ENCODE measurements at places on chromosomes 3 and 15.

DNA sequence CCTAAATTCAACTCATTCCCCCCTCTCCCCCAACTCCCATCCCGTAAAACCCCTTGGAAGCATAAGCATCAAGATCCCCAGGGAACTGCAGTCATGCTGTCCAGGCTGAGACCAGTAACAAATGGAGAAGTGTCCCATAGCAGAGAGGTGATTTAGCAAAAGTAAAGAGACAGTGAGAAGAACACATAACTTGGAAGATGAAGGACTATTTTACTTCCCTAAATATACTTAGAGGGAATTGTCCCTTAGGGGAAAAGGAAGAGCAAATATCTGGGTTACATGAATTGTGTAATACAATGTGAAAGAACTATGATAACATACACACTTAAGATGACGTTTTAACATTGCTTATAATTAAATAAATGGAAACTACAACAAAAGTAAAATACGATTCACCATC is 61.6 kb upstream of the LRRFIP2 start:
- no peak for DNase-seq

DNA sequence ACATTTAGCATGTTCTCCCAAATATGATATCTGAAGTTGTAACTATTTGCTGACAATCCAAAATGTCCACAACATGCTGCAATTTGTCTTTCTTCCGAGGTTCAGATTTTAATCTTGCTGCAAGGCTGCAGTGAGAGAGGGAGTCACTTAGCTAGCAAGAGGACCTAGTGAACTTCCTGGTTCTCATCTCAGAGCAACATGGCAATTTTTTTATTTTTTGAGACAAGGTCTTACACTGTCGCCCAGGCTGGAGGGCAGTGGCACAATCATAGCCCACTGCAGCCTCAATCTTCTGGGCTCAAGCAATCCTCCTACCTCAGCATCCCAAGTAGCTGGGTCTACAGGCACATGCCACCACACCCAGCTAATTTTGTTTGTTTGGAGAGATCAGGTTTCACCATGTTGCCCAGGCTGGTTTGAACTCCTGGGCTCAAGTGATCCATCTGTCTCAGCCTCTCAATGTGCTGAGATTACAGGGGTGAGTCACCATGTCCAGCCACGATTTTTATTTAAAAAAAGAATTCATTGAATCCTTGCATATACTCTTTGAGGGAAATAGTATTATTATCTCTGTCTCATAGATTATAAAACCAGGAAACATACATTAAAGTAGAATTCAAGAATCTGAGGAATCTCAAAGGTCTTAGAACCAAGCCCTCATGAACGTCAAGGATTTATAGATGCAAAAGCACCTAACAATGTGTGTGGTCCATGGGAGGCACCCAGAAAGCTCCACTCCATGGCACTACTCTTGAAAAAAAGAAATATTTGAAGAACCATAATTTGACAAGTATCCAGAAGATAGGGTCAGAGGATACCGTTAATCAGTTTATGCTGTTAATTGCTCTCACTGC is 9.1 kb downstream of the HDC start:
- DNase-seq = peak; percentile 60

DNA sequence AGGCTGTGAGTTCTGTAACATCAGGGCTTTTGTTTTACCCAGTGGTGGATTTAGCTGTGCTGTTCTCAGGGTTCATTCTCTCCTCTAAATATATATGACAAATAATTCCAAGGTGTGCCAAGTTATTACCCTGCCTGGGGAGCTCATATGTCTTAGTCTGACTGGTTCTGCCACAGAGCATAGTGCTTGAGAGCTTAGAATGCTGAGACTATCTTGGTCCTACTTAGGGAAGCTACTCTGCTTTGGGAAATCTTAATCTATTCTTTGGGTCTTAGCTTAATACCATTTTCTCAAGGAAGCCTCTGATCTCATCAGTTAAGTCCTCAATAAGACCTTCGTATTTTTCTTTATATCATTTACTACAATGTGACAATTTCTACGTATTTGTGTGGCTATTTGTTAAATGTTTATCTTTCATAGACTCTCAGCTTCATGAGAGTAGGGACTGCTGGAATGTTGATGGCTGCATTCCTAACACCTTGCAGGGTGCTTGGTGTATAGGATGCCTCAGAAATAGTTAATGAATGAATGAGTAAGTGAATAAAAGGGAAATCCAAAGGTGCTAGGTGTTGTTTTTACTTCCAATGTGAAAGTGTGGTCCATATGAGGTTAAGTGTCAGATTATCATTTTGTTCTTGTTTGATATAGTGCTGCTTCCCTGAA is 1.8 kb downstream of the OTOL1 start:
- DNase-seq = no peak

- no peak for DNase-seq
Measured at GRCh38 chr3:87691109-87691508, 367.7 kb downstream of the CGGBP1 start.

DNA sequence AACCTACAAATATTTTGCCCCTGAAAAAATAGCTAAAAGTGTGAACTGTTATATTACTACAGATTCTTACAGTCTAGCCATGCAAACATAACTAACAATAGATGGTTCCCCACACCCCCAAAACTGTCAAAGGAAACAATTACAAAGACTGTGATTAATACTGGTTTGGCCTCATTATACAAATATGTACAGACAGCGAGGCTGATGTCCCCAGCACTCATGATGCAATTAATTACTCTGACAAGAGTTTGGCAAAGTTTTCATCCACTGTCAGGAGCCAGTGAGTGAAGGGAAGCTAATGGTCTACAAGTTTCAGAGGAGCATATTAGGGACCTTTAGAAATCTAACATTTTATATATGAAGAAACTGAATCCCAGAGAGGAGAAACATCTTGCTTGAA is 61.0 kb downstream of the HMG20A start:
- no peak for DNase-seq

DNA sequence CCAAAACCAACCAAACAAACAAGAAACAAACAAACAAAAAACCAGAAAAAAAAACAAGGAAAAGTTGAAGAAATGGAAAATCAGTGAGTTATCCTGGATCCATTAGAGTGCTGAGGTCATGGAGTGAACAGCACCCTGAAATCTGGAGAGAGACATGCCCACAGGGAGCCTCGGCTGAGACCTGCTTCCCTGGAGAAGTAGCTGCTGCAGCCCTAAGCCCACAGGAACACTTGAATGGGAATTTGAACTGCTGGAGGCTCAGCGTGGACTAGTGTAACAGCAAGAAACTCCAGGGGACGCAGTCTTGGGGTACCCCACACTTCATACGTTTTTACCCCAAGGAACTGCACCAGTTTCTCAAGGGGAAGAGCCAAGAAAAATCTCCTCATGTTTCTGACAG is 144.1 kb upstream of the UBE3A start:
- DNase-seq = no peak

DNA sequence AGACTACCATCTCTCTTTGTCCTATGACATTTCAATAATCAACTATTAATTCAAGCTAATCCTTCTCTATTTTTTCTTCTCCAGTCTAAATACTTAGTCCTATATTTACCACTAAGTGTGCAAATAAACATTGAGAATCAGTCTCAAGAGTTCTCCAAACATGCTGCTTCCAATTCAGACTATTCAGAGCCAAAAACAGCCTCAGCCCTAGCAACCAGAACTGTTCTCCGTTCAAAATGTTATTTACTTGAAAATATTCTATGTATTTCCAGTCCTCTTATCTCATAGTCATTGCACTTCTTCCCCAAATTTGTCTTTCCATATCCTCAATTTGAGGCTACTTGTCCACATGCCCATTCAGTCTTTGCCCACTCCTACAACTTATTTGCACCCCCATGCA is 805.5 kb downstream of the IGSF11 start:
- DNase-seq = no peak

GRCh38 chr3:129596194-129597086 is 10.0 kb downstream of the PLXND1 start:
- no peak for DNase-seq

DNA sequence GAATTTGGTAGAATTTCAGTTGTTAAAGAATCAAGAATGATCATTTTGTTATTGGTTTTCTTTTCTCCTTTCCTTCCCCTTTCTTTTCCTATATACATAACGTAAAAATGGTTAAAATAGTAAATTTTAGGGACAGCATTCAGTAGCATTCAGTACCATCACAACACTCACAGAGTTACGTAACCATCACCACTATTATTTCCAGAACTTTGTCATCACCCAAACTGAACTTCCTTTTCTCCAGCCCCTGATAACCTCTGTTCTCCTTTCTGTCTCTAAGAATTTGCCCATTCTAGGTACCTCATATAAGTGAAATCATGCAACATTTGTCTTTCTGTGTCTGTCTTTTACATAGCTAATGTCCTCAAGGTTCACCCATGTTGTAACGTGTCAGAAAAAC is 165.3 kb downstream of the AKAP13 start:
- no peak for DNase-seq

GRCh38 chr3:141400073-141400971 is 32.0 kb downstream of the ZBTB38 start:
- no peak for DNase-seq

- no peak for DNase-seq
Measured at GRCh38 chr3:159356606-159357005, 554.8 kb downstream of the MFSD1 start.

- no peak for DNase-seq
Measured at GRCh38 chr3:94928921-94929320, 866.1 kb downstream of the NSUN3 start.

GRCh38 chr3:188868803-188869202 is 303.0 kb upstream of the TPRG1 start:
- no peak for DNase-seq

DNA sequence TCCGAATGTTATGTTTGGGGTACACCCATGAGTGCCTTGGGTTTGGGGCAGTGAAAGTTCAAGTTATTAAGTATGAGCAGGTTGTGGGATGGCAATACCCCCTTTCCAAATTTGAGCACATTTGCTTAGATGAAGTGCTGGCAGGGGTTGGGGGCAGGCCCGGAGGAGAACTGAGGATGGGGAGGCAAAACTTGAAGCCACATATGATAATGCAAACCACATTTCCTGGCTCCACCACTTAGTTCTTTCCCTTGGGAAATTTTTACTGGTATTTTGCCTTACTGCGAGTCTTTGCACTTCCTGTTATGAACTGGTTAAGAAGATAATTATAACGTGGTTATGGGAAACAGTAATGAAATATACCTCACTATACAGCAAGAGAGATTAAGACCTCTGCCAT is 336.0 kb upstream of the ONECUT1 start:
- no peak for DNase-seq

DNA sequence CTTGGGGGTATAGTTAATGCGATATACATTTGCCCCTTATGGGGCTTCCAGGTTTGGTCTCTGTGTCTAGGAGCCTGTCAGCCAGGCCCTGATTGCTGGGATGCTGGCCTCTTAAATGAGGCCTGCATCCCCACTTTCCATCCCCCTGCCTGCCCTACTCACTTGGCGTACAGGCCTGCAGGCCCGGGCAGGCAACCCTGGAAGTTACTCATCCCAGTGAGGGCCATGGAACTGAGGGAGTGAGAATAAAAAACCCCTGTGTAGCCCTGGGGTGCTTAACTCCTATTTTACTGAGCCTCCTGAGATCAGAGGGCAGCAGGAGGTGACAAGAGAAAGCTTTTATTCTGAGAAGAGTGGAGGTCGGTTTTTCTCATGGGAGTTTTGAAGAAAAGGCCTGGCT is 2.0 kb downstream of the DISP2 start:
- no peak for DNase-seq

GRCh38 chr3:98701071-98701675 is 62.0 kb upstream of the ST3GAL6 start:
- DNase-seq = no peak

- no peak for DNase-seq
Measured at GRCh38 chr15:76108021-76108723, 48.4 kb downstream of the TMEM266 start.

GRCh38 chr15:77208241-77208640 is 137.3 kb upstream of the TSPAN3 start:
- no peak for DNase-seq
